DND-41 (cell line): ENCODE measurements at places on chromosomes 1 and 21.

- no peak for DNase-seq
Observed at GRCh38 chr1:112141301-112141700, 151.8 kb upstream of the KCND3 start.

GRCh38 chr1:161086457-161086856 is 2.9 kb downstream of the NECTIN4 start:
- DNase-seq = no peak

- no peak for DNase-seq
Observed at GRCh38 chr21:31218830-31219608, 125.0 kb downstream of the TIAM1 start.

- DNase-seq = no peak
Observed at GRCh38 chr1:228988664-228989063, 253.4 kb downstream of the RHOU start.

DNA sequence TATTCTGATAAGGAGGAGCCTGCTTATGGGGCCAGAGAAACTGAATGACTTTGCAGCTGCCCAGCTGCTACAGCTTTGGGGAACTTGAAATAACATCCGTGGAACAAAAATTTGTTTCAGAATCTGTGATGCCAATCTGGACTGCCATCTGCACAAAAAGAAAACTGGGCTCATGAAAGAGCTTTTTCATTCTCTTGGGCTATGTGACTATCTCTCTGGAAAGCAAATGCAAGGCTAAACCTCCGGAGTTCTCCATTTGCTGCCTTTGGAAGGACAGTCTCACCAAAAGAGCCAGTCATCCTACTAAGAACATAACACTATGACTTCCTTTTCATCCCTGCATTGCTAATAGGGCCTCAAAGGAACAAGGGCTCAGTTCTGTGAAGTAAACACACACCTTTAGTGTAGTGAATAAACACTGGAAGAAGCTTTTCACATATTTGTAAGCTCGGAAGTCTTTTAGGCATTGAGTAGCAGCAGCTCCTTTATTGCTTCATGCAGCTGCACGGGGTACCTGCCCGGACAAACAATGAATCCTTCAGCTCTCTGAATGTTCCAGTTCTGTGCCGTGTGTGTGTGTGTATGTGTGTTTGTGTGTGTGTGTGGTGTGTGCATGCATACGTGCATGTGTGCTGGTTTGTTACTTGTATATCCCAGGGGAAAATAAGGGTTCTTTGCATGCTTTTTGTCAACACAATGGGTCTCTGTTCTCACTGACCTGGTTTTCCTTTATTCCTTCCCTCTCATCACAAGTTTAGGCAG is 255.5 kb upstream of the SGIP1 start:
- DNase-seq = no peak

DNA sequence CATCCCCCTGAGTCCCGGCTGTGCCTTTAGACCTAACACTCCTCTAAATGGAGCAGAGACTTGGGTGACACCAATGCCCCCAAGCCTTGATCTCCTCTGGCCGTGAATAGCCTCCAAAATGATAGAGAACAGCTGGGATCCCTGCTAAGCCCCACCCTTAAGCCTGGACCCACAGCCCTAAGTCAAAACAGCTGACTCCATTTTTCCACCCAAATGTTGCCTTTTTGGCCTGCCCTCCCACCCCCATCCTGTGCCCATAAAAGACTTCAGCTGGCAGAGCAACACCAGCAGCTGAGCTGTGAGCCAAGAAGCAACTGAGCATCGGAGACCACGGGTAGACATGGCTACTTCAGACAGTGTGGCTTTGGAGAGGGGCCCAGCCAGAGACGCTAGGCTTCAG is 420.8 kb downstream of the NPHP4 start:
- DNase-seq = no peak

- DNase-seq = no peak
Observed at GRCh38 chr1:10851024-10852013, 54.9 kb upstream of the CASZ1 start.

DNA sequence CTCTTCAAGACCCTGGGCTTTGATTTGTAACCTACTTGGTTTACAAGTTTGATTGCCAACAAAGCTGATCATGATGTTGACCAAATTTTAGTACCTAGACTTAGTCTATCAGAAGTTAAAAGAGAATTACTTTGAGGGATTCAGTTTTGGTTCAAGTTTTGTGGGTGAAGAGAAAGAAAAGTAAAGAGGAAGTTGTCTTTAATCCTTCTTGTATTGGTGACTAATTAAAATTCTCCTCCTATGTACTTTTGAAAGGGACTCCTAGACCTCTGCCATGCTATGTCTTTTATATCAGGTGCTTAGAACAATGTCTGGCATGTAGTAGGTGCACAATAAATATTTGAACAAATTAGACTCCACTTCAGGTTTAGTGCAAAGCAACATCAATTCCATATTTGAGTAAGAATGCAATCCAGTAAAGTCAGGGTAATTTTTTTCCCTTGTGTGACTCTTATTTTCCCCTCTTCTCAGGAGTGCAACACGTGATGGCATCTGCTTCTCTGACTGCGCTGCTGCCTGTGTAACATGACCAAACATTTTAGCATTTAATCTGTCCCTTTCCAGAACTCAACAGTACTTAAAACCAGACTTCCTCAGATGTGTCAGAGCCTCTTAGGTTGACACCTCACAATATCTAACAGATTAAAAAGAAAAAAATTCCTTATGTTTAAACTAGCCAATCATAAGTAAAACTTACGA is 41.1 kb upstream of the KCNQ4 start:
- no peak for DNase-seq

GRCh38 chr1:239011382-239011781 is 375.0 kb upstream of the CHRM3 start:
- DNase-seq = no peak

DNA sequence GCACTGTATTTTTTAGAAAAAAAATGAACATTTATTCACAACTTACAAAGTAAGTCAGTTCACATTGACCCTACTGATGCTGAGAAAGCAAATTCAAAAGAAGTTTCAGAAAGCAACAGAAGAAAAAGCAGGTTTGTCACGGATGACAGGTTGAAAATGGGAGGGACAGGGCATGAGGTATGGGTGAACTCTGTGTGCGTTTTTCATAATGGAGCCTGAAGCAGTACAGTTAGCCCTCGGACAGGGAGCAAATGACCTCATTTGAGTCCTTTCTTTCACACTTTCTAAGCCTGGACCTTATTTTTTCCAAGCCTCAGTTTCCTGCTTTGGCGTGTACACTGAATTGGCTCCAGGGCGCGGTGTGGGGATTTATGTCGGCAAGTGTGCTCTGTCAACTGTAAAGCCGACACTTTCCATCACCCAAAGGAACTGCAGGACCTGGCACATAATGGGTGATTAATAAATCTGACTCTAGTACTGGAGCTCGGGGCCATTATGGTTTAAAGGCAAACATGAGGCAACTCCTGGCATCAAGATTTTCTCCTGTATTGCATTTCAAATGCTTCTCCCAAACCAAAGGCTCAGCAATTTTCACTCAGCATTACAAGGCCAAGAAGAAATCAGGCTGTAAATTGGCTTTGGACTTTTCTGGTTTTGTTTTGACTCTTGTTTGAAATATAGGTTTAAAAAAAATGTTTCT is 345.5 kb upstream of the DUSP10 start:
- DNase-seq = no peak

- DNase-seq = peak; percentile 22
Observed at GRCh38 chr1:20361805-20362381, 71.2 kb downstream of the VWA5B1 start.

DNA sequence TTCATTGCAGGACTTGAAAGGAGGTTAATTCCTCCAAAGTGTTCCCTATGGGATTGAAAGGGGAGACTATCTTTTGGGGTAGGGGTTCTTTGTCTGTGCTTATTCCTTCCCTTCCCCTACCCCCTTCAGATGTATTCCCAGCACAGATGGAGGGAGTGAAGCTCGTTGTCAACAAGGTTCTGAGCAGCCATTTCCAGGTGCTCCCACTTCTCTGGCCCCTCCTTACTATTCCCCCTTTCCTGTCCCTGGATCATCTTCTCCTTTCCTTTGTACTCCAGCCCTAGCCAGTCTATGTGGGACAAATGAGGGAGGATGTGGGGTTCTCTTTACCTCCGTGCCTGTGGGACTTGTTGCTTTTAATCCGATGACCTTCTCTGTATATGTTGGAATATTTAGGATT is 899 bp downstream of the TOMM40L start:
- DNase-seq = no peak

DNA sequence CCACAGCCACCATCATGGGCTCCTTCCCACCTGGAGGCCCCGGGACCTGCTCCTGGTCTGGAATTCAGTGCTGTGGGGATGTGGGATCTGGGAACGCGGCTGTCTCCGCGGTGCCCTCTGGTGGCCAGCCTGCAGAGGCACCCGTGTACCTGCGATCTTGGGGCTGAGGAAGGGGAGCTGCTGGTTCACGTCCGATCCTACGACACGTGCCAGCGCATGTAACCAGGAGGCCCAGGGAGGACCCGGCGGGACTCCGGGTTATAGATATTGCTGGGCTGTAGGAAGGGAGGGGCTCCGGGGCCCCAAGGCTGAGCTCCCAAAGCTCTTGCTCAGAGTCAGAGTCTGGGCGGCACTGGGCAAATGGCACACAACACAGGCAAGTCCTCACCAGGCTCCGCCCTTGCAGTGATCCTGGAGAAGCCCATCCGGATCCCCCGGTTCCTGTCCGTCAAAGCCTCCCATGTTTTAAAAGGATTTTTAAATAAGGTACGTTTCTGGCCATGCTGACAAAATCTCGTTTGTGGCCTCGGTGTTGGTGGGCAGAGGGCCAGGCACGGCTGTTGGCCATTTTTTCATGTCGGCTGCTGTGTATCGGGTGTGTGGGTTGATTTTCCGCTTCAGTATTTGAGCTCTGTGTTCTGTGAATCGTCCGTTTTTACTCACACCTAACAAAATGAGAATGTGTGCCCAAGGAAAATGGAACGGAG is 20.1 kb downstream of the FAAP20 start:
- DNase-seq = peak; percentile 48

DNA sequence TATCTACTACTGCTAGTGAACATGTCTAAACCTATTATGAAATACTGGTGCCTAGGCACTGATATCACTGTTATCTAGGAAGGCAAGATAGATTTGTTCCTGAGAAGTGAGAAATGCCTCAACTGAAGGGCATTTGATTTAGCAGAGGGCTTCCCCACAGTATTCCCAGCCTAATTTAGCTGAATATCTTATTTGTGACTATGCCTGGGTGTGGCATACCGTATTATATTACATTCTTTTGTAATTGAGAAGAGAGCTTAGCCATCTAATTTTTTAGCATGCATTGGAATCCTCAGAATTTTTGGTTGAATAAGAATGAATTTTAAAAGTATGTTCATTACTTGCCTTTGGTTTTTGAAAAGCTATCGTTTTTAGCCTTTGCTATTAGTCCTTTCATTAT is 99.1 kb downstream of the ZP4 start:
- DNase-seq = no peak

DNA sequence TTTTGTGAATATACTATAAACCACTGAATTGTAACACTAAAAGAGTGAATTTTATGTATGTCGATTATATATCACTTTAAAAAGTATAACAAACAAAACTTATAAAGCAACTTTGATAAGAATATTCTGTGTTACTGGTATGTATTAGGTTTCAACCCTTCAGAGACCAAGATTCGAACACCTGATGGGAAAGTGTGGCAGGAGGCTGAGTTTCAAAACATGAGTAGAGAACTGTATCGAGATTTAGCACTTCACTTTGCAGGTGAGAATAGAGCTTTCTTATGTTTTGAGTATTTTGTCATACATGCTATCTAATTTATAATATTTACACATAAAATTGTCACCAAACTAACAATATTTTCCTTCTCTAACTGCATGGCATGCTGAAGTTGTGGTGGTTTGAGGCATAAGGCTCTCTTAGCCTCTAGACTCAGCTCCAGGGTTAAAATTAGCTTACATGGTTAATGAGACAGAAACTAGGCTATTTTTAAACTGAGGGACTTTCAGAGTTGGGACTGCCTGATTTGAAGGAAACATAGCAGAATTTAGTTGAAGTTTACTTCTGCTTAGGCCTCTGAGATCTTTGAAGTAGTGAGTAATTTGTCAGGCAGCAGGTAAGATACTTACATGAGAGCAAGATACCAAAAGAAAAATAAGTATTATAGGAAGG is 48.6 kb downstream of the CEP350 start:
- no peak for DNase-seq

DNA sequence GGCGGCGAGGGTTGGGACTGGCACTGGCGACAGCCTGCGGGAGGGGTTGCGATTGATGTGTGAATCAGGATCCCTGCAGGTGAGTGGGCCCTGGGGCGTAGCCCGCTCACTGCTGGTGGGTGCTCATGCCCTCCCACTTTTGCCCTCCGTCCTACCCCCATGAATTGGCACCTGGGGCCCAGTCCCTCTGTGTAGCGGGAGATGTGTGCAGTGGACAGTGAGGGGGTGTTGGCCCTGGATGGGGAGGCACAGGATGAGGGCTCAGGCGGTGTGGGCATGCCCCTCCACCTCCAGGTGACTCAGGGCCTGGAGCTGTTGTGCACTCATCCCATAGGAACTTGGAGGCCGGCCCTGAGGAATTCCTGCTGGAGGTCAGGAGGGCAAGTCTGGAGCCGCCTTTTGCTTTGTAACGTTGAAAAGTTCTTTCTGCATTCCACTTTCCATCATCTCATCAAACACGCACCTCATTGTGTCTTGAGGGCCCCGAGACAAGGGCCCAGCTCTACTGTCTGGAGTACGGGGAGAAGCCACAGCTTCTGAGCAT is 3.0 kb downstream of the PEAR1 start:
- DNase-seq = no peak

- DNase-seq = no peak
Observed at GRCh38 chr1:236323819-236324411, 42.2 kb upstream of the ERO1B start.

- no peak for DNase-seq
Observed at GRCh38 chr1:193538680-193539079, 352.3 kb upstream of the B3GALT2 start.

DNA sequence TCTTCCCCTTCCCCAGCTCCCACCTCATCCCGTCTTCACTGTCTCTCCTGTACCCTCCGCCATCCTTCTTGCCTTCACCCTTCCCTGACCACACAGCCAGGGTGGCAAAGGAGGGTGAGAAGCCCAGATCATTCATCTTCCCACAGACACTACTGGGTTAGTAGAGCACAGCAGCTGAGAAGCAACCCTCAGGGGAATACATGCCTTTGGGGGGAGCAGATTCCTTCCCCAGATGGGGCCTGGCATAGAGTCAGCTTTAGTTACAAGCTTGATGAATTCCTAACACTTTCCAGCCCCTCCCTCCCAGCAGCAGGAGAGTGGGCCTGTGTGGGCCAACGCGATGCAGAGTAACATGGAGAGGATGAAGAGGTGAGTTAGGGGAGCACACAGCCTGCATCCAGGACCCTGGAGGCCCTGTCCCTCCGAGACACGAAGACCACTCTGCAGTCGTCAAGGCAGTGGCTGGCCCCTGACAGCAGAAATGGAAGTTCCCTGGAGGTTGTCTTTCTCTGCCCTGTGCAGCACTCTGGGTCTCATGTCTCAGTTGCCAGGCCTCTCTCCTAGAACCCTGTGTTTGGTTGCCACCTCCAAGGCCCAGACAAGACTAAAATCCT is 8.8 kb upstream of the BTG2 start:
- peak; percentile 70 for DNase-seq

DNA sequence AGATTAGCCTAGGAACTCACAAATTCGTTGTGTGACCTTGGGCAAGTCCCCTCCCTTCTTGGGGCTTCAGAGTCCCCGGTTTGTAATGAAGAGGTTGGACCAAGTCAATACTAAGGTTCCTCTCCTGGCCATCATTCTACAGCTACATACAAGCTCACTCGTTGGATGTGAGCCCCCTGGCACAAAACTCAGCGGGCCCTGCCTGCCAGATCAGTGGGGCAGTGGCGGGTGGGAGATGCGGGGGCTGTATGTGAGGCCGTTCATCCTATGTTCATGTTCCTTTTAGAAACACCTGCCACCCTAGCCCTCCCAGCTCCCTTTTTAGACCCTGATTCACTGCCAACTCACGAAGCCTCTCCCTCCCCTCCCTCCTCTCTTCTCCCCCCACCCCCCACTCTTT is 2.1 kb downstream of the DLGAP3 start:
- DNase-seq = no peak
